Activated CD4-positive, alpha-beta memory T cell treated with anti-CD3 and anti-CD28 coated beads, Interleukin-2, amount 10 ng/mL, durations not matched to agents 7 days and 5 days (primary cell): ENCODE measurements at places on chromosomes 6 and 20. TPM values are rescaled to one million over a fixed set of nuclear protein-coding genes. Genes with fewer than 3 reads are reported as not detected.

Gene PTGIS
- 1.6 TPM for total RNA-seq

Gene FAM217A
- not detected for total RNA-seq

Gene C6orf62
- 155 TPM for total RNA-seq

Gene ADGRG6
- not detected for total RNA-seq

Gene TP53INP2
- total RNA-seq, result 3.3 TPM

Gene LINC00237
- total RNA-seq, result not detected

Gene KCNK16
- total RNA-seq, result not detected

Gene DEFB124
- not detected for total RNA-seq

Gene HEBP2
- total RNA-seq, result 69.5 TPM

Gene WFDC12
- not detected for total RNA-seq

Gene GRM1
- not detected for total RNA-seq

Gene SIRPA
- not detected for total RNA-seq

Gene DEFB132
- total RNA-seq, result not detected

Gene FHL5
- total RNA-seq, result not detected

Gene GLP1R
- total RNA-seq, result not detected

Gene ME1
- total RNA-seq, result 0.13 TPM

DNA sequence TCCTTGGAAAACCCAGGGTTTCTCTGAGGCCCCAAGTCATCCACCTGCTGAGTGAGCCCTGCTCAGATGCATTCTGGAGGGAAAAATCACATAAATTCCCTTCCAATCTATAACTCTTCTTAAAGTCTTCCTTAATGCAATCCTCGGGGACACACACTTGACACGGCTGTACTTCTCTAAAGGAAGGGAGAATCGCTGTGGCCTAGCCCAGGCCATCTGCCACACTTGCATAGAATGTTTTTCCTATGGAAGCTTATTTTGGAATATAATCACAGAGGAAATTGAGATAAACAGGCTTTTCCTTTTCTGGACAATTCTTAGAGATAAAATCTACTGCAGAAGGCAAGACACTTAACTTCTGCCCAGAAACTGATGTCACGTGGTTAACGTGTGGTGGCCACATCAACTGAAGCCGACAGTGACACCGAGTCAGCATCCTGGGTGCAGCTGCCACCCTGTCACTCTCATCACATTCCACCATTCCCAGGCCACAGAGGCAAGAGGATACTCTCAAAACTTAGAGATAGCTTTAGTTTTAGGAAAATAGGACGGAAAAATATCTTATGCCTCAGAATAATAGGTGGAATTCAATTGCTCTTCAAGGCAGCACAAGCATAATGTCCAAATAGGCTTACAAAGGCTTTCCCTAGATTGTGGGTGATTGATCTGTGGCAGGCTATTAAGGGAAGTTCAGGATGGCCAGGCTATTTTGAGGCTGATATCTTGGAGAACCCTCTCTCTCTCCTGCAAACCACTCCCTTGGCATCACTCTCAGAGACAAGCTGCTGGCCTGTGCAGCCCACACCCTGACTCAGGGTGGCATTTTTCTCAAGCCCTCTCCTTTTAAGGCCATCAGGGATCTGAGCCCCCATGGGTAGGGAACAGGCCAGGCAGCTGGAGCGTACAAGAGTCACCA is 29.6 kb downstream of the PSMB1 start:
- DNase-seq, result peak; percentile 44

DNA sequence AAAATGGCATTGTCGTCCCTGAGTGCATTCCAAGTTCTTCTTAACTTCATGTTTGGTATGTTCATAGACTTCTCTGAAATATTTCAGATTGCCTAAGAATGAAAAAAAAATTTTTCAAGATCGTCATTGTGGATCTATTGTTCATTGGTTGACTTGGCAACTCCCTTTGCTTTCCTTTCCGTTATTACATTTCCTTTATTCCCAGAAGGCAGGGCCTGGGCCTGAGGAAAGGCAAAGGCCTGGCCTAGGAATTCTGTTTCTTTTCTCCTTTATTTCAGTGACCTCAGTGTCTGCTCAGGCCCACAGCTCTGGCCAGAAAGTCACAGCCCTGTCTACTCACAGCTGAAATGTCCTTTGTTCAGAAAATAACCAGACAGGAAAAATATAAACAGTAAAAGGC is 401.6 kb upstream of the PLCB4 start:
- DNase-seq, result no peak

DNA sequence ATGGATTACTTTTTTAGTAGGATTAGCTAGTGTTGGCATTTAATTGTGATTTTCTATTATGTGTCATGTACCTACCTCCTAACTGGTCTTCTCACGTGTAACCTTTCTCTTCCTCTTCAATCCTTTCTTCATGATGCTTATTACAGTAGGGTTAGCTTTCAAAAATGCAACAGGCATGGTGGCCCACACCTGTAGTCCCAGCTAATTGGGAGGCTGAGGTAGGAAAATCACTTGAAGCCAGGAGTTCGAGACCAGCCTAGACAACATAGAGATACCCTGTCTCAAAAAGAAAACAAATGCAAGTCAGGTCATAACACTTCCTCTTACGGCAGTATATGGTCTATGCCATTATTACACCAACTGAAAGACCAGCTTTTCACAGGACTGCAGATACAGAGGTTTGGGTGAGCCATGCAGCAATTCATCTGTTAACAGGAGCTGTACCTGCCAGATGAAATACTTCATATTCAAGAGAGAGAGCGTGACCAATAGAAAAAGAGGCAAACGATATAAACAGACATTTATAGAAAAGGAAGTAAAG is 195.0 kb downstream of the TMEM242 start:
- no peak for DNase-seq

DNA sequence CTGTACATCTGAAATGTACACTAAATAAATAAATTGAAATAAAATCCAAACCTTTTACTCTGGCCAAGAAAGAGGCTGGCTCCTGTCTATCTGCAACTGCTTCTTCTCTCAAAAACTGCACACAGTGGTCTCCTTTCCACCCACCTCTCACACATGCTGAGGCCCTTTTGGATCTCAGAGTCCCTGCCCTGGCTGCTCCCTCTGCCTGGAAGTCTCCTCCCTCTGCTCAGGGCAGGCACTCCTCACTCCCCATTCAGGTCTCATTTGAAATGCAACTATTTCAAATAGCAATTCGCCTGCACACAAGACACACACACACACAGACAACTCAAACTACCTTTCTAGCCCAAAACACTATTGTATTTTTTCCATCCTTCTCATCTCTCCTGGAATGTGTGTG is 348.8 kb downstream of the PKHD1 start:
- DNase-seq, result no peak

GRCh38 chr6:119442776-119443184 is 93.2 kb upstream of the MAN1A1 start:
- DNase-seq, result no peak

GRCh38 chr20:22584522-22584921 is at the start of gene FOXA2:
Gene FOXA2 (minus strand): TSS chr20:22584572. CDS start chr20:22584278, 294 bp downstream.
- no peak for DNase-seq

- no peak for DNase-seq
Observed at GRCh38 chr6:63839485-63839884, 203.9 kb downstream of the PHF3 start.

GRCh38 chr6:135904666-135905065 is 53.2 kb downstream of the PDE7B start:
- DNase-seq, result no peak

- DNase-seq, result no peak
Observed at GRCh38 chr6:141033101-141033500, 1099.6 kb upstream of the GJE1 start.

GRCh38 chr6:12371641-12372146 is 81.5 kb downstream of the EDN1 start:
- DNase-seq, result no peak

DNA sequence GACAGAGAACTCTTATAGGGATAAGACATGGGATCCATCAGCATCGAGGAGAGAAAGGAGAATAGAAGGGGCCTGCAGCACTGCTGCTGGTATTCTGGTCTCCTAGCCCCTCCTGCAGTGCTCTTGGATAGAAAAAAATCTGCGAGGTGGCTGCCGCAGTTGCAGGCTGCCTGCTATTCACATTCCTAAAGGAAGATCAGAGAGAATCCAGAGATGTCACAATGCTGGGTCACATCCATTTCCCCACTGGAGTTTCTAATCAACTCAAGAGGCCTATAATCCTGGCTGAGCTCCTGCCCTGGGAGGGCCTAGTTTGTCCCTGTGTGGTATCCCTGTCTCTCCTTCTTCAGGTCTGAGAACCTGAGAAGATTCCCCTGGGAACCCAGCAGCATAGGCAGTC is 357.8 kb downstream of the MAFB start:
- DNase-seq, result no peak

GRCh38 chr6:13733178-13733887 is 21.7 kb upstream of the RANBP9 start:
- DNase-seq, result no peak

GRCh38 chr6:156269751-156270369 is 507.3 kb upstream of the ARID1B start:
- no peak for DNase-seq

GRCh38 chr6:33808641-33809180 is 4.9 kb upstream of the MLN start:
- DNase-seq, result no peak

DNA sequence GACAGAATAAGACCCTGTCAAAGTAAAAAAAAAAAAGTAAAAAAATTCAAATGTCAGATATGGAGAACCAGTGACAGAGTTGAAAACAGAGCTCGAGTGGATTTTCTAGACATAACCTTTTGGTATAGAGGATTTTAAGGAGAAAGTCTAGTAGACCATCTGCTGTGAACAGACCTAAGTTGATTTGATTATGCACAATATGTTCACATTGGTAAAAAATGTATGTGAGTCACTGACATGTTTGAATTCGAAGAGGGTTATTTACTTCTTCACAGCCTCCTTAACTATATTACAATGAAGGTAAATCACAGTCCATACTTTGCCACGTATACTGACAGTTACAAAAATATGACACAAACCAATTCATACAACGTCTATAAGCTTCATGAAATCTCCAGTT is 7.4 kb downstream of the TINAG start:
- DNase-seq, result no peak

DNA sequence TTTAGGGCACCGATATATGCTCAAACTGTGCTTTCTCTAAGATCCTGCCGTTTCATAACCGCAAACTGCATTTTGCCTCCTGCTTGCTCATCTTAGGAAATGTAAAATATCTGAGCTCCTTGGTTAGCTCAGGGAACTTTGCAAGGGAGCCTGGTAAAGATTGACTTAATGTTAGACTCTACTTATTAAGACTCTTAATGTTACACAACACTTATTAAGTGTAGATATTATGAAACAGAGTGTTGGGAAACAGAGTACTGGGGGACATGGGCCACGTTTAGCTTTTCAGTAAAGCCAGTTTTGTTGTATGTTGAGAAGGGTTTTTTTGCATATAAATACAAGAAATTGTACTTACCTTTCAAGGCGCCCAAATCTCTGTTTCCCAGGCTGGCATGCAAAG is 1.9 kb downstream of the LTV1 start:
- DNase-seq, result no peak

GRCh38 chr6:156777577-156778453 is 637 bp downstream of the ARID1B start:
- DNase-seq, result peak; percentile 67

- no peak for DNase-seq
Observed at GRCh38 chr6:25172819-25173218, 106.4 kb upstream of the CARMIL1 start.

DNA sequence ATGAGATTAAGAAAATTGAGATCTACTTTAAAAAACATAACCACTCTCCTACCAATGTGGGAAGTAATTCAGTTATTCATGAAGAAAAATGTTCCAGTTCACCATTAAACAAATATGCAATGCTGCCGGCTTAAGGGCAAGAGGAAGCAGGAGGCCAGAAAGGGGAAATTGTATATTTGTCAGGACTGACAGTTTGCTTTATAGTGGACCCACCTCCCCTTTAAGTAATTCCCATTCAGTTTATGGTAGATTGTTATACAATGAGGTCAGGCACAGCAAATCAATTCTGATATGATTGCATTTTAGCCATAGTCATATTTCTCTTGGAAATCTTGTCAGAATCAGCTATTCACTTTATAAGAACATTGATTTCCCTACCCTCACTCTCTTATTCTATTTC is 547.8 kb downstream of the FRK start:
- DNase-seq, result no peak

- peak; percentile 35 for DNase-seq
Observed at GRCh38 chr20:32585011-32585585, at the start of gene NOL4L. Gene NOL4L (minus strand): TSS chr20:32585333. CDS start chr20:32584890, 443 bp downstream.

DNA sequence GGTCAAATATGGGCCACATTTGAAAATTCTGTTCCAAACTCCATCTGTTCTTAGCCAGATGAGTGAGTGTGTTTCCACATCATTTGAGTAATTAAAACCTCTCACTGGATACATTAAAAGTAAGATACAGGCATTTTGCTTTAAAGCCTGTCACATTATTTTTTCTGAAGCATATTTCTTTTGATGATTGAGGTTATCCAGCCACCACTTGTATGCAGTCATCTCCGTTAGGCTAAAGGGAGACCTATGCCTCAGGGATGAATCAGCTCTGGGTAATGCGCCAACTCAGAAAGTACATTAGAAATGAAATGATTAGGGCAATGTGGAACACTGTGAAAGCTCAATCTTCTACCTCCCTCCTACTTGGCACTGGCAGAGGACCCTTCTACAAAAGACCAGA is 90.7 kb downstream of the SNAP25 start:
- DNase-seq, result no peak

DNA sequence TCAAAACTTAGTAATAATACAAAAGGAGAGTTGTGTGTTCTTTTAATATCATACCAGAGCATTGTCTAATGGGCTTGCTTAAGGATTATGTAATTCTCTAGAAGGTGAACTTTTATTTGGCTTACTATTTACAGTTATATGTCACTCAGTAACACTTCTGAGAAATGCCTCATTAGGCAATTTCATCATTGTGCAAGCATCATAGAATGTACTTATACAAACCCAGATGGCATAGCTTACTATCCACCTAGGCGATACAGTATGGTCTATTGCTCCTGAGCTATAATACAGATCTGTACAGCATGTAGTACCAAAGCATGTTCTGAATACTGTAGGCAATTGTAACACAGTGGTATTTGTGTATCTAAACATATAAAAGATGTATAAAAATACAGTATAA is 340.1 kb downstream of the PHF3 start:
- no peak for DNase-seq

GRCh38 chr20:9397928-9398327 is 116.5 kb upstream of the LAMP5 start:
- no peak for DNase-seq
